A549 (cell line): ENCODE measurements at places on chromosomes 2 and 18.

DNA sequence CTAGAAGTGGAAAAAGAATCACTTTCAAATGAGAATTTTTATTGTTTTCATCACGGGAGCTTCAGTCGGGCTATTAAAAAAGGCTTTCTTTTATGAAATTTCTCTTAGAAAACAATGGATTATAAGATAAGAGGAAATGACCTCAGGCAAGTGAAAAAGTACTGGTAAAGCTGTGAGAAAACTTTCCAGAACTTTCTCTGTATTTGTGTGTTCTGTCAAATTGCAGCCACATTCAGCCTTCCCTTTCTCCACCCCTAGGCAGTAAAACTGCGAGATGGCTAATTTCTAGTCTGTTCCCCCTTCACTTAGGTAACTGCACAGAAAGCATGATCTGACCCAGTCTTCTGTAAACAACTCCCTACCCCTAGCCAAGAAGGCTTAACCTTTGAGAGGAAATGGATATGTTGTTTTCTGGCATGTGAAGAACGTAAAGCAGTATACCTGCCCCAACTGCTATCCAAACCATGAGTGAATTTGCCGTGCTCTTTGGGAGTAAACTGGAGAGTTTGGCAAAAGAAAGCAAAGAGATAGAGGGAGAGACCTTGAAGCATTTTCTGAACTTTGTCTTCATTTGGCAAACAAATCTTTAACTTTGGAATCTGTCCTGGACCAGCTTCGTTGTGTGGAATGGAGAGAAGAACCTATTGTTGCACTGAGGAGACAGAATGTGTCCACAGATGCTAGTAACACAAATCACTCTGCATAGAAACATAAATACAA, 105.4 kb downstream of the ETAA1 start:
- no peak for DNase-seq

DNA sequence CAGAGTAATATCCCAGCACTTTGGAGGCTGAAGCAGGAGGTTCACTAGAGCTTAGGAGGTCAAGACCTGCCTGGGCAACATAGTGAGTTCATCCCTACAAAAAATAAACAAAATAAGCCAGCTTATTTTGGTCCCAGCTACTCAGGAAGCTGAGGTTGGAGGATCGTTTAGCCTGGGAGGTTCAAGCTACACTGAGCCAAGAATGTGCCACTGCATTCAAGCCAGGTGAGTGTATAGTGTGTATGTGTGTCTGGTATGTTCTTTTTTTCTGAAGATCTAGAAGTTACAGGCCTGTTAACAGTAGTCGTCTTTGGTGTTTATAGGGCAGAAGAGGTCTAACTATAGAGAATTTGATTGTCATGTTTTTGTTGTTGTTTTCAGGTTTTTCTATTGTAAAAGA, 40.2 kb downstream of the ZC3H15 start:
- no peak for DNase-seq

DNA sequence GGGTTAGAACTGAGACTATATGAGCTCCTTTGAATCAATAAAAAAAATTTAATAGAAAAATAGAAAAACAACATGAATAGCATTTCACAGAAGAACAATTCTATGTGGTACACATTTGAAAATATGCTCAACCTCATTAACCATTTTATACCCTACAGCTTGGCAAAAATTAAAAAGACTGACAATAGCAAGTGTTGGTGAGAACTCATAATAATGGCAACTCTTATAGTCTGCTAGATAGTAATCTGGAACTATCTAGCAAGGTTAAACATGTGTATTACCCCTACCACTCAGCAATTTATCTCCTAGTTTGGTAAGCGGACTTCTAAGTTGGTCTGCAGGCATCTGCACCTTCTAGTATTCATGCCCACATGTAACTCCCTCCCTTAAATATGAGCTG, 67.8 kb downstream of the CYBRD1 start:
- DNase-seq: no peak

- DNase-seq: no peak
Measured at GRCh38 chr2:221197225-221197856, 374.8 kb downstream of the EPHA4 start.

GRCh38 chr2:171598713-171599319, 76.5 kb downstream of the CYBRD1 start:
- peak; percentile 78 for DNase-seq

DNA sequence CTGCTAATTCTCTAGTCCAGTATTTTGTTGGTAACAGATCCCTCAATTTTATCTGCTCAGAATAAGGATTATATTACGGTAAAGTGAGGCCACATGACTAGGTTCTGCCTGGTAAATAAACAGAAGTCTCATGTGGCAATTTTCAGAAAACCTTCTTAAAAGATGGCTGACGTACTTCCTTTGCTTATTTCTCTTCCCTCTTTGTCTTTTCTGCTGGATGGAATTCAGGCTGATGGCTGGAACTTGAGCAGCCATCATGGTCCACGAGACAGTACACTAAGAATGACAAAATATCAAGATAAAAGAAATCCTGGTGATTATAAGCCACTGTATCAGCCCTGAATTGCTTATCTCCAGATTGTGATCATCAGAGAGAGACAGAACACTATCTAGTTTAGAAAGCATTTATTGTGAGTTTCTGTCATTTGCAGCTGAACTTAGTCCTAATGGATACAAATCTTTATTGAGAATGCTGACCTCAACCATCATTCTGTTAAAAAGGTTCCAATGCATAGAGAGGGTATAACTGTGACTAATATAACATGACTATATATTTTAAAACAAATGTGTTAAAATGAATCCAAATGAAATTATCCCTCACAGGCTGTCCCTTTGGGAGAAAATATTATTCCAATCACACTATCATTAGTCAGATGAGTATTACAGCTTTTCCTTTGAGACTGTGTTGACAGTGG, 31.8 kb upstream of the SLC8A1 start:
- DNase-seq: no peak

DNA sequence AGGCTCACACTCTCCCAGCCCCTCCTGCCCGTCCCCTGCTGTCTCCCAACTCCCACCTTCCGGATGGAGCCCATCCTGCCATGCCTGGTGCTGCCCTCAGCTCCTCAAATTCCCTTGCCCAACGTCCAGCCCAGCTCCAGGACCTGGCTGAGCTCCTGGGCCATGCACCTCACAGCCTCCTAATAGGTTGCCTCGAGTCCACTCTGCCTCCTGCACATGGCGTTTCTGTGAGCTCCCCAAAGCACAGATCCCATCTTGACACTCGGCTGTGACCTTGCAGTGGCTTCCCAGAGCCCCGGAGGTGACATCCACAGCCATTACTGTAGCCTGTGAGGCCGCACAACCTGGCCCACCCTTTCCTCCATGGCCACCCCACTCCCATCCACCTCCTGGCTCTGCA, 191.9 kb upstream of the SALL3 start:
- no peak for DNase-seq

DNA sequence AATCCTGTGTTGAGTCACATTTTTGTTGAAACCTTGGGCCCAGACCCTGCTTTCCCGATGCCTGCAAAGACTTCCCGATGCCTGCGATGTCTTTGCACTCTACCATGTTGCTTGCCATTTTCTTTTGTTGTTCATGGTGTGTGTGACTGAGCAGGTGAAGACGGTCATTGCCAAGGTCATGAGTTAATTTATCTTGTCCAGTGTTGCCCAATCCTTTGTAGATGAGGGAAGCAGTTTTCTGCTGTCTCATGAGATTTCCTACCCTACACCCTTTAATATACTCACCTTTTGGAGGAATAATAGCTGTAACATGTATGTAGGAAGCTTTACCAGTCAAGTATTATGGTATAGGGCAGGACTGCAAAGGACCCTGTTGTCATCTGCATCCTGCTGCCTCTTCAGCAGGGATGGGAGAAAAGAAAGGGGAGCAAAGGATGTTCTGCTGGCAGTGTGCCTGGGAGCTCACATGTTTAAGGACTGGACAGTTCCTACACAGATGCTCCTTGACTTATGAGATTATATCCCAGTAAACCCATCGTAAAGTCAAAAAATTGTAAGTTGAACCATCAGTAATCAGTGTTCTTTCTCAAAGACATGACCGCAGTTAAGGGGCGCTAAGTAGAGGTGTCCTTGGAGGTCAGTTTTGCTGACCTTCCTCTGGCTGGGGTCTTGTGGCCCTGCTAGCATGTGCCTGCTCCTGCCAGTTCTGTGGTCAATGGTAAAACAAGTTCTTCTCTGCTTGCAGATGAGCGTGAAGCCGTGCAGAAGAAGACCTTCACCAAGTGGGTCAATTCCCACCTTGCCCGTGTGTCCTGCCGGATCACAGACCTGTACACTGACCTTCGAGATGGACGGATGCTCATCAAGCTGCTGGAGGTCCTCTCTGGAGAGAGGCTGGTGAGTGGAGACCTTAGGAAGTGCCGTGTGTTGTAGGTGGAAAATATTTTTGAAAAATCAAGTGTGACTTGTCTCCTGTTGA, 124.8 kb upstream of the EML6 start:
- no peak for DNase-seq

DNA sequence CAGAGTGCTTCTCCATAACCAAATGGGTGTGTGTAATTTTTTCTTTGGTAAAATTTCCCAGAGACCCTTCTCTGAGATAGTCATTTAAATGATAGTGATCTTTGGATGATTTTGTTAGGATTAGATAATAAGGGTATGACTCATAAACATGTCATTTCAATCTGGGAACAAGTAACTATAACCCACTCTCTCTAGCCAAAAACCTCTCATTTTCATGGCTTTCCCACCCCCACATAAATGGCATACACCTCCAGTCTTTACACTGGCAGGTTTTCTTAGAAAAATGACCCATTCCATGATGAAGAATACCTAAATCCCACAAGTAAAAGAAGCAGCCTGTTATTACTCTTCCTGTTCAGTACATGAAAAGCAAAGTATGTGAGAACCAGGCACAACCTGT, 572.0 kb upstream of the ZEB2 start:
- DNase-seq: no peak

DNA sequence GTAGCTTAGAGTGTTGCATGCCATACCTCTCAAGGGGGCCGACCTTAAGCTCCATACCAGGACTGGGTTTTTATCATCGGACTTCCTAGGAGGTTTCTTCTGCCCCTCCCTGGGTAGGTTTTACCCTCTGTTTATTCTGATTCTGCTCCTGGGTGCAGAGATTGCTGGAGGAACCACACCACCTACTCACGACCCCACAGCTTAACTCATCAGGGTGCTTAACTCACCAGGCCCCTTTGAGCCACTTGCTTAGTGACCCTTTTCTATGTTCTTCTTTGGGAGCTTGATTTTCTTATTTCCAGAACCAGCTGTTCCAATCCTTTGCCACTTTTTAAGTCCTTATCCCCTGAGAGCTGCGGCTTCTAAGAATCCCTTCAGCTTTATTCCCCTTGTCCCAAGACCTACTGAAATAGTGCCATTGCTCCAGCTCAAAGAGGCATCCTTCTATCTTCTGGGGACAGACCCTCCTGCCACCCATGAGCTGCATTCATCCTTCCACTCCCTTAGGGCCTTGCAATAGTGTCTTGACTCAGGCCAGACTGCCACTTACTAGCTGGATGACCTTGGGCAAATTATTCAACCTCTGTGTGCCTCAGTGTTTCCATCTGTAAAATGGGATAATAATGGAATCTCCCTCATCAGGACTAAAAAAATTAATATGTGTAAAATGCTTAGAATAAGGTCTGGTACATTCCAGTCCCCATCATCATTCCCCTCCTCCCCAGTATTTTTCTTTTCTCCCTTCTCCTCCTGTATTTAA, 5.8 kb downstream of the OXER1 start:
- no peak for DNase-seq
